ENCODE measurements at places on chromosomes 1 and 21. TPM values are rescaled to one million over a fixed set of nuclear protein-coding genes. Genes with fewer than 3 reads are reported as not detected.
A peak's percentile ranks its signal among the peaks of the same experiment; 100 is the strongest.

GRCh38 chr21:33020558-33021100 is 5.1 kb upstream of the OLIG2 start:
- DNase-seq = no peak

- DNase-seq = no peak
These were observed 12.6 kb upstream of the RHBG start for GRCh38 chr1:156356262-156356874.

DNA sequence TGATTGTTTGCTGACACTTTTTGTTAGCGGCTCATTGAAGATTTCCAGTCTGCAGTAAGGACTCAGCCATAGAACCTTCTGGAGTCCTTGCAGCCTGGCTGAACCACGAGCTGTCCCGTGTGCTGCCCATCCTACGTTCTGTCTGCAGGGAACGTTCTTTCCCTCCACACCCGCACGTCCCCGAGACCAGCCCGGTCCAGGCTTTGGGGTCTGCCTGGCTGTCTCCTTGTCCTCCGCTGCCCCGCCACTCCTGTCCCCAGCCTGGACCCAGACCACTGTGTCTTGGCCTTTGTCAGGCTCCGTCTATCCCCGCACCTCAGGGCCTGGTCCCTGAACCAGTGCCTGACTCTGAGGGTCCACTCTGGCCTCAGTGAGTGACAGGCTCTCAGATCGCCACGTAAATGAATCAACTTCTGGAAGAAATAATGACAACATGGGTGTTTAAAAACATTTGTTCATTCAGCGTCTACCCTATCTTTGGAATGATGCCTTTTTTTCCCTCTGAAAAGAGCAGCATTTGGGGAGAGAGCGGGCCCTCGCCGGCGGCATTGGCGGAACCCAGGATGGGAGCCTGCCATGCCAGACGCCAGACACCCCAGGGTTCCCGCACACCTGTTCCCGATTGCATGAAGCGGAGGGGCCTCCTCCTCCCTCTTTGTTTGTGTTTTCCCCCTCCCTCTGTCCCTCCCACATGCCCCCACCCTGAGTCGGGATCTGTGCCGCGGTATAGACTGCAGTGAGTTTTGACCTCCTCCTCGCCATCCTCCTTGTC is 43.9 kb upstream of the C1orf174 start:
- no peak for DNase-seq

DNA sequence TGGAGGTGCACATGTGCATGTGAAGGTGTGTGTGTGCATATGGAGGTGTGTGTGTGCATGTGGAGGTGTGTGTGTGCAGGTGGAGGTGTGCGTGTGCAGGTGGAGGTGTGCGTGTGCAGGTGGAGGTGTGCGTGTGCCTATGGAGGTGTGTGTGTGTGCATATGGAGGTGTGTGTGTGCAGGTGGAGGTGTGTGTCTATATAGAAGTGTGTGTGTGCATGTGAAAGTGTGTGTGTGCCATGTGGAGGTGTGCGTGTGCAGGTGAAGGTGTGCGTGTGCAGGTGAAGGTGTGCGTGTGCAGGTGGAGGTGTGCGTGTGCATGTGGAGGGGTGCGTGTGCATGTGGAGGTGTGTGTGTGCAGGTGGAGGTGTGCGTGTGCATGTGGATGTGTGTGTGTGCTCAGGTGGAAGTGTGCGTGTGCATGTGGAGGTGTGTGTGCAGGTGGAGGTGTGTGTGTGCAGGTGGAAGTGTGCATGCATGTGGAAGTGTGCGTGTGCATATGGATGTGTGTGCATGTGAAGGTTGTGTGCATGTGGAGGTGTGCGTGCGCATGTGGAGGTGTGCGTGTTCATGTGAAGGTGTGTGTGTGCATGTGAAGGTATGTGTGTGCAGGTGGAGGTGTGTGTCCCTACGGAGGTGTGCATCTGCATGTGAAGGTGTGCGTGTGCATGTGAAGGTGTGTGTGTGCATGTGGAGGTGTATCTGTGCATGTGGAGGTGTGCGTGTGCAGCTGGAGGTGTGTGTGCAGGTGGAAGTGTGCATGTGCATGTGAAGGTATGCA is 13.5 kb downstream of the C1orf74 start:
- no peak for DNase-seq

GRCh38 chr1:236370420-236370819 is 23.7 kb upstream of the EDARADD start:
- no peak for DNase-seq

GRCh38 chr1:24558902-24559791 is 3.3 kb downstream of the NCMAP start:
- DNase-seq = peak; percentile 75

DNA sequence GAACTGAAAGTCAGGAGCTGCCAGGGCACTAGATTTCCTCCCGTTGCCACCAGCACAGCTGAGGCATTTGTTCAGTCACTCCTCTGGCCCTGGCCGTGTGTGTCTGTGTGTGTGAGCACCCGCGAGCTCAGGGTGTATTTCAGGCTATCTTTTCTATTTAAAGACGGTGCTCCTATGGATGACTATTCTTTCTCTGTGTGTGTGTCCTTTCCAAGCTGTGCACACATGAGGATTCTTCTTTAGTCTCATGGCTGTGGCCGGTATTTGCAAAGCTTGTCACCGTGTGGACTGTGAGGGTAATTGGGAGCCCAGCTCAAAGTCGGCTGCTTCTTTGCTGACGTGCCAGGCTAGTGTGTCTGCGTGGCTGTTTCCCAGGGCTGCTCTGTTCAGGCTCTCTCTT is 3.0 kb upstream of the KCND3 start:
- DNase-seq = no peak

GRCh38 chr1:202802998-202803932 is 5.0 kb downstream of the KDM5B start:
- DNase-seq = peak; percentile 52

DNA sequence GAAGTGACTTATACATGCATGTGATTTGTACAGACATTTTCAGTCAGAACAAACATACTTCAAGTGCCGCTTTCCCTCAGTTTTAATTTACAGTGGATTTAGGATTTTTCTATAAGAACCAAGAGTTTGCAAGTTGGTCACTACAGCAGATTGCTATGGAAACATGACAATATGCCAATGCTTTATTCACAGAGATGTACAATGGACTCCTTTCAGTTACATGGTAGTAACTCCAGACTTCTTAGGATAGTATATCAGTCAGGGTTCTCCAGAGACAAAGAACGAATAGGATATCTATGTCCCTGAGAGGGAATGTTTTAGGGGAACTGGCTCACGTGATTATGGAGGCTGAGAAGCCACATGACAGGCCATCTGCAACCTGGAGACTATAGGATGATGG is 27.4 kb downstream of the IFI44 start:
- no peak for DNase-seq

DNA sequence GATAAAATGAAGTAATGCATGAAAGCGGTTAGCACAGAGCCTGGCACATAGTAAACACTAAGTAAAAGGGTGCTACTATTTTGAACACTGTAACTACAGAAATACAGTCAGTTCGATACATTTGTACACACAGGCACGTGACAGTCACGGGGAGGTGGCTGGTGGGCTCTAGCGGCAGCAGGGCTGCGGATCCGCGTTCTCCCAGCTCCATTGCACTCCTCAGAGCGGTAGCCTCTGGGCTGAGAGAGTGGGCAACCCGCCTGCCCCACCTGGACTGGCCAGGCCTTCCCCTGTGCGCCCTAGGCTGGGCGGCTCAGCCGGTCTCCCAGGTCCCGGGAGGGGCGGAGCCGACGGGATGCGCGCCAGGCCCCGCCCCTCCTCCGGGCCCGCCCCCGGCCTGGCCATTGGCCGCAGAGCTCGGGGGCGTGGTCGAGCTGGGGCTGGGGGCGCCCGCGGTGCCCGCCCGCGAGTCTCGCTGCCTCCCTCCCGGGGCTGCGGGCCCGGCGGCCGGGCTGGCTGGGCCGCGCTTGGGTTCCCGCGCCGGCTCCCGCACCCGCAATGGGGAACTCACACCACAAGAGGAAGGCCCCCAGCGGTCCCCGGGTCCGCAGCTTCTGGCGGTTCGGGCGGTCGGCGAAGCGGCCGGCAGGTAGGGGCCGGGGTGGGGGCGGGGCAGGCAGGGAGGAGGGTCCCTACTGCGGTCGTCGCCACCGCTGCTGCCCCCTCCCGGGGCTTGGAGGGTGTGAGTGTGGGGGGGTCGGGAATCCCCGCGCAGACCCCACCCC is 51.2 kb upstream of the SYNC start:
- peak; percentile 85 for DNase-seq

GRCh38 chr1:11158291-11158690 is 30.9 kb upstream of the ANGPTL7 start:
- no peak for DNase-seq

DNA sequence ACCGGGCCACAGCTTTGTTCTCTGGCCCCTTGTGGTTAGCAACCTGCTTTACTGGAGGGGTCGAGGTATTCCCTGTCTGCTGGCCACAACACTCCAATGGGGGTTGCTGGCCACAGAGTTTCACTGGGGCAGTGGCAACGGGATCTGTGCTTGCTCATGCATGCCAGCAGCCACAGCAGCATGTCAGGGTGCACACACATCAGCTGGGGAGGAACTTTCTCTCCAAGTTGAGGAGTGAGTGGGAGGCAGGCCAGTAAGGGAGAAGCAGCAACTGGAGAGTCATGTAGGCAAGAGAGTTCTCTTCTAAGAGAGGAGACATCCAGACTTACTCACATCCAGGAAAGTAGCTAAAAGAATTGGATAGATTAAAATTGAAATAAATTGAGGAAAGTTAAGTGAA is 38.0 kb downstream of the SAMD13 start:
- DNase-seq = peak; percentile 17

DNA sequence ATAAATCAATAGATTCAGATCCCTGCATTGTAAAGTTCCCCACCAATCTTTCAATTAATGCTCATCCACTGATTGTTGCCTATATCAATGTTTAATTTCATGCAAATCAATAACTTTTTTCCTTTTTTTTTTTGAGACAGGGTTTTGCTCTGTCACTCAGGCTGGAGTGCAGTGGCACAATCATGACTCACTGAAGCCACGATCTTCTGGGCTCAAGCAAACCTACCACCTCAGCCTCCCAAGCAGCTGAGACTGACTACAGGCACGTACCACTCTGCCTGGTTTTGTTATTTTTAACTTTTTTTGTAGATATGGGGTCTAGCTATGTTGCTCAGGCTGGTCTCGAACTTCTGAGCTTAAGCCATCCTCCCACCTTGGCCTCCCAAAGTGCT is 25.7 kb downstream of the DIO1 start:
- no peak for DNase-seq

DNA sequence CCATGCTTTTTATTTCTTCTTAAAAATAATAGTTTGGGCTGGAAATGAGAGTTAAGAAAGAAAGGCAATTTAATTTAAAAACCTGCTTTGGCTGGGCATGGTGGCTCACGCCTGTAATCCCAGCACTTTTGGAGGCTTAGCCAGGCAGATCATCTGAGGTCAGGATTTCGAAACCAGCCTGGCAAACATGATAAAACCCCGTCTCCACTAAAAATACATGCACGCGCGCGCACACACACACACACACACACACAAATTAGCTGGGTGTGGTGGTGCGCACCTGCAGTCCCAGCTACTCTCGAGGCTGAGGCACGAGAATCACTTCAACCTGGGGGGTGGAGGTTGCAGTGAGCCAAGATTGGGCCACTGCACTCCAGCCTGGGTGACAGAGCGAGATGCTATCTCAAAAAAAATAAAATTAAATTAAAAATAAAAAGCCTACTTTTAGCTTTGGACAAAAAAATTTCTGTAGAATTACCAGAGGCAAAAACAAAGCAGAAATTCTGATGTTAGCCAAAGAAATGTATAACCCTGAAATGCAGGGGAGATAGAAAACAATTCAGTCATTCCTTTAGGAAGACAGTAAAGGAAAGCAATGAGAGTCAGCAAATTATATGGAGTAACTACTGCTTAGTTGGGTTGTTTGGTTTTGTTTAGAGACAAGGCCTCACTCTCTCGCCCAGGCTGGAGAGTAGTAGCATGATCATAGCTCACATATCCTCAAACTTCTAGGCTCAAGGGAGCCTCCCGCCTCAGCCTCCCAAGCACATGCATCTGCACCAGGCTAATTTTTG is 15.7 kb upstream of the IPP start:
- DNase-seq = no peak

DNA sequence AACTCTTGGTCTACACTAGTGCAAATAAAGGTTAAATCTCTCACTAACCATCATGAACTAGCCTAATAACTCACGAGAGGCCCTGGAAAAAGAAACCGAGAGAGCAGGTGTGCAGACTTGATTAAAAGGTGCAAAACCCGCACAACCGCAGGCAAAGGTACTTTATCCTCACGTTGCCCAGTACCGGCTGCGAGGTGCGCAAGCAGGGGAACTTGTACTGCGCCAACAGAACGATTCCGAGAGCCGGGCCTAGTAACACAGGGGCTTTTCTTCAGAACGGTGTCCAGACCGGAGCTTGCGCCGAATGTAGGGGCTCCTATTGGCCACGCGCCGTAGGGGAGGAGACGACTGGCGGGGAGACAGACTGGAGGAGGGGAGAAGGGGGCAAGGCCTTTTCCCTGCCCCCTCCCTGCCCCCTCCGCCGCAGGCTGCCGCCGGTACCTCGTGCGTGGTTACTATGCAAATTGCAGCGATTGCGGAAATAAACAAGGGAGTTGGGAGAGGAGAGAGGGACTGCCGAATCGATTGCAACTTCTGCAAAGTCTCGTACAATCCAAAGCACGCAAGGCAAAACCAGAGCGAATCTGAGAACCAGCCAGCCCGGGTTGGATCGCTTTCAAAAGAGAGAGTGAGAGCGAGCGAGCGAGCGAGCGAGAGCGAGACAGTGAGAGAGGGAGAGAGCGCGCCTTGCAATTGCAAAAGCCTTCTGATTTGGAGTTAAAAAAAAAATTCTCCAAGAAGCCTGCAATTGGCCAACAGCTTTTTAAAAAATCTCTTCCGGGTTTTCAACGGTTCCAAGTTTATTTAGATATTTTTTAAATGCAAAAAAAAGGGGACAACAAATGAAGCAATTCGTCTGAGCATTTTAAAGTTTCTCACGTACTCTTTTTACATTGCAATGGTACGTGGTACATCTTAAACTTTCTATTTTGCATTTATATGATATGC is 5.4 kb upstream of the NFIA start:
- DNase-seq = peak; percentile 94

DNA sequence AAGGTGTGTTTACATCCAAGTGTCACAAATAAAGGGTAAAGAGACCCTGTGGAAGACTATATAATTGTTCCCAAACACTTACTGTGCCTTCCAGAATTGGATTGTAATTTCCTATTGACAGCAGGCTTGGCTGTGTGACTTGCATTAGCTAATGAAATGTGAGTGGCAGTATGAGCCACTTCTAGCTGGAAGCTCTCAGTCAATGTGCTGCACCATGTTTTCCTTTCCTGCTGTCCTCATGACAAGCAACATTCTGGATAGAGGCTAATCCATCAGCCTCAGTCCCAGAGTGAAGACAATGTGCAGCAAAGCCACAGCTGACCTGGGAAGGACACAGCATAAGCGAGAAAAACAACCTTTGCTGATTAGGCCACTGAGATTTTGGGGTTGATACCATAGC is 5.9 kb upstream of the FOXJ3 start:
- no peak for DNase-seq

GRCh38 chr1:228849011-228849541 is 113.8 kb downstream of the RHOU start:
- DNase-seq = no peak

ADAMTS1 gene
- total RNA-seq = 35.2 TPM

FAM229A gene
- total RNA-seq = 2.7 TPM

PLA2G5 gene
- not detected for total RNA-seq

ACTA1 gene
- not detected for total RNA-seq

PTPRC gene
- total RNA-seq = not detected

RNF186 gene
- total RNA-seq = not detected

SAMD11 gene
- total RNA-seq = 29.0 TPM

HPCAL4 gene
- total RNA-seq = 0.03 TPM

E2F2 gene
- 37.1 TPM for total RNA-seq

SETSIP gene
- not detected for total RNA-seq

FALEC gene
- not detected for total RNA-seq

PPOX gene
- 6.8 TPM for total RNA-seq

RHBG gene
- not detected for total RNA-seq
